ENCODE measurements at places on chromosomes 16 and 17. TPM values are rescaled to one million over a fixed set of nuclear protein-coding genes. Genes with fewer than 3 reads are reported as not detected.

Gene VMO1
- 1.3 TPM for polyA plus RNA-seq

- no peak for DNase-seq
Measured at GRCh38 chr17:11996722-11997146, 541 bp downstream of the ZNF18 start.

DNA sequence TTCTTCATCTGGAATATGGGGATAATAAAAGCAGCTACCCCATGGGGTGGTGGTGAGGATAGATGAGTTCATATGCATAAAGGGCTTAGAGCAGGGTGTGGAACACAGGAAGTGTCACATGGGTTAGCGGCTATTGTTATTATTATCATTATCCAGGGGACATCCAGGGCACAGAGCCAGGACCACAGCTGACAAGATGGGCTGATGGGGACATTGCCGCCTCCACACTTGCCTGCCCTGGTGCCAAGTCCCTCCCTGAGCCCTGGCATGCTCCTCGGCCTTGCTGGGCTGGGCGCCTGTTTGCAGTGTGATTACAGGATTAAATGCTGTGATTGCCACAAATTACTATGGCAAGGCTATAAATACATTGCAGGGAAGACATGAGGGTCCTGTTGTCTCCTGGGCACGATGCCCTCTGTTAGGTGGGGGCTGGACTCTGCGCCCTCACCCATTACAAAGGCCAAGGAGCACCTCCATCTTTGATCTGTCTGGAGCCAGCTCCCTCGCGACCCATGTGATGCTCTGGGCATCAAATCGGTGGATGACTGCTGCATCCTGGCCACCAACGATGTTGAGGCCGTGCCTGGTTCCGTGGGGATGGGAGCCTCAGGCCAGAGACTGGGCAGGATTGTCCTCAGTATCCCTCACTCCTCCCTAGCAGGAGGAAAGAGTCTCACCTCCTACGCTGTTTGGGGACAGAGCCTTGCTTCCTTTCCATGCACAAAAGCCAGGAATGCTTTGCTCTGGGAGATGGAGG is 43.2 kb downstream of the PIMREG start:
- no peak for DNase-seq

- DNase-seq = no peak
Measured at GRCh38 chr17:63464691-63465236, 12.1 kb upstream of the ACE start.

Gene CPNE7
- 3.9 TPM for polyA plus RNA-seq

- peak; percentile 68 for DNase-seq
Measured at GRCh38 chr17:62807812-62808575, at the start of gene MARCHF10. Gene MARCHF10 (minus strand): TSS chr17:62808314. CDS start chr17:62801735, 6,579 bp downstream.

Gene ST6GALNAC1
- not detected for polyA plus RNA-seq

GRCh38 chr17:12395733-12396354 is 269.8 kb upstream of the MYOCD start:
- DNase-seq = peak; percentile 31

Gene ADAP2
- polyA plus RNA-seq = 0.42 TPM

DNA sequence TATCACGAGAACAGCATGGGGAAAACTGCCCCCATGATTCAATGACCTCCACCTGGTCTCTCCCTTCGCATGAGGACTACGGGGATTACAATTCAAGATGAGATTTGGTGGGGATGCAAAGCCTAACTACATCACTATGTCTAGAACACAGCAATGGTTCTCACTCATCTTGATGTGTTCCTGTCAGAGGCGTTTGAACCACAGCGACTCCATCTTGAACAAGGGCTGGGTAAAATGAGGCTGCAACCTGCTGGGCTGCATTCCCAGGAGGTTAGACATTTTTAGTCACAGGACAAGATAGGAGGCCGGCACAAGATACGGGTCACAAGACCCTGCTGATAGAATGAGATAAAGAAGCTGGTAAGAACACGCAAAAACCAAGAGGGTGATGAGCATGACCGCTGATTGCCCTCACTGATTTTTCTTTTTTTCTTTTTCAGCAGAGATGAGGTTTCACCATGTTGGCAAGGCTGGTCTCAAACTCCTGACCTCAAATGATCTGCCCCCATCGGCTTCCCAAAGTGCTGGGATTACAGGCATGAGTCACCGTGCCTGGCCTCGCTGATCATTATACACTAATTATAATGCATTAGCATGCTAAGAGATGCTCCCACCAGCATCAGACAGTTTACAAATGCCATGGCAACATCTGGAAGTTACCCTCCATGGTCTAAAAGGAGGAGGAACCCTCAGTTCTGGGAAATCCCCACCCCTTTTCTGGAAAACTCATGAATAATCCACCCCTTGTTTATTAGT is 3.0 kb upstream of the PPY start:
- DNase-seq = no peak

GRCh38 chr17:82235056-82235774 is 6.4 kb downstream of the SLC16A3 start:
- DNase-seq = no peak

GRCh38 chr17:79114458-79115301 is 40.1 kb downstream of the ENGASE start:
- DNase-seq = peak; percentile 97

DNA sequence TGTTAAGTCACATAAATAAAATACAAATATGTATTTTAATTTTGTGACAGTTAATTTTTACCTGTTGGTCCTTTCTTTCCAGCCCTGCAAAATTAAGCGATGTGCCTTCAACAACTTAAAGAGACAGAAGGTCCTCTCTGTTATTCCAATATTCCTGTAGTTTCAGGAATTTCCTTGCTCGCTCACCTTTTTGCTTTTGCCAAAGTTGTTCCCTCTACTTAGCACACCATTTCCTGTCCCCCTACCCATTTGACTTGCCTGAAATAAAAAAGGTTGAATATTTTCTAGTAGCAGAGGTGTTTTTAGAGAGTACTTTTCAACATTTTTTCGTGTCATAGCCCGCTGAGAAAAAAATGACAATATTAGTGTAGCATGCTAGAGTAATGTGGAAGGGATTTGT is 556 bp upstream of the MYH2 start:
- no peak for DNase-seq

GRCh38 chr17:4631836-4632580 is 9.5 kb downstream of the ALOX15 start:
- DNase-seq = no peak

GRCh38 chr16:5216441-5217080 is 119.0 kb upstream of the EEF2KMT start:
- DNase-seq = no peak

- no peak for DNase-seq
Measured at GRCh38 chr16:88796278-88796677, 7.3 kb upstream of the CDT1 start.

DNA sequence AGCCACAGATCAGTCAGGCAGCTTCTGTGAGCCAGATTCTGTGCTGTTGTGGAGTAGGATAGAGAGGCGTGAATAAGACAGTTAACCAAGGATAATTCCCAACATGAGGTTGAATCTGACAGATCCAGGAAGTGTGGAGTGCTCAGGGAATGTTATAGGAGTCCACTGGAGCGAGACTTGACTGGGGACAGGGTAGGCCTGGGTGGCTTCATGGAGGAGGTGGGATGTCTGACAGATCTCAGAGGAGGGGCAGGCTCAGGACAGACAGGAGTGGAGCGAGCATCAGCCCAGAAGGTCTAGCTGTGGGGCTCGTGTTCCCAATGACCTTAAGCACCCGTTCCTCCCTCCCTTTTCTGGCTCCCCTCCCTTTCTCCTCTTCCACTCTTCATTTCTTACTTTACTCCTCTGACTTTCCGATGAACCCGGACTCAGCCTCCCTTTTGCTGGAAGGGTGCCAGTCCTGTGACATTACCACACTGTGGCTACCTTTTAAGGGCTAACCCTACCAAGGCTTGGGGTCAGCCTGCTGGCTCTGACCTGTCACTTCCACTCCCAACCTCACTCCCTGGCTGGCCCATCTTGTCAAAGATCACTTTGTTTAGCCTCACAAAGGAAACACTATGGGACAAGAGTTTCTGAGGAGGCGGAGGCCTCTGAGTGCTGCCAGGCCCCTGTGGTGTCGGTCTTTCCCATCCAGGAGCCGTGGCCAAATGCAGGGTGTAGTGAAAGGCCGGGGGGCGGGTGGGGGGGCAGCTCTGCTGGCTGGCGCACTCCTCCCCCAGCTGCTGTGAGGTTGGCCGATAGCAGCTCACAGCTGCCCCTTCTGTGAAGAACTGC is 28.5 kb upstream of the EFCAB13 start:
- no peak for DNase-seq

DNA sequence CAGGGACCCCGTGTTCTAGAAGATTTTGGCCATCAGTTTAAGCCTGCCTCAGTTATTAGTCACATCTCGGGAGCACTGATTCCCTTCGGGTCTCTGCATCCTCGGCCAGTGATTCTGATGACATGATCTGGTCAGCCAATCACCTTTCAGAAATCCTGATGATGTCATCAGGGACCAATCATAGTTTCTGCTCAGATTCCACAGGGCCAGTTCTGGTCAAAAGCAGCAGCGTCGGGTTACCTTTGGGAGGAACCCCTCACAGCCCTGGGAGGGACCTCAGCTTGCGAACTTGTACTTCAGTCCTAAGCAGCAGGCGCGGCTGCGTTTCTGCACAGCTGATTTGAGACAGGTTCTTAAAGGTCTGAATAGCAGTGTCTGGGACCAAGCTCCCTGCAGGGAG is 13.9 kb downstream of the KDM8 start:
- DNase-seq = peak; percentile 62

GRCh38 chr17:69213059-69213813 is 15.4 kb downstream of the ABCA10 start:
- DNase-seq = no peak

Gene SGCA
- polyA plus RNA-seq = not detected

DNA sequence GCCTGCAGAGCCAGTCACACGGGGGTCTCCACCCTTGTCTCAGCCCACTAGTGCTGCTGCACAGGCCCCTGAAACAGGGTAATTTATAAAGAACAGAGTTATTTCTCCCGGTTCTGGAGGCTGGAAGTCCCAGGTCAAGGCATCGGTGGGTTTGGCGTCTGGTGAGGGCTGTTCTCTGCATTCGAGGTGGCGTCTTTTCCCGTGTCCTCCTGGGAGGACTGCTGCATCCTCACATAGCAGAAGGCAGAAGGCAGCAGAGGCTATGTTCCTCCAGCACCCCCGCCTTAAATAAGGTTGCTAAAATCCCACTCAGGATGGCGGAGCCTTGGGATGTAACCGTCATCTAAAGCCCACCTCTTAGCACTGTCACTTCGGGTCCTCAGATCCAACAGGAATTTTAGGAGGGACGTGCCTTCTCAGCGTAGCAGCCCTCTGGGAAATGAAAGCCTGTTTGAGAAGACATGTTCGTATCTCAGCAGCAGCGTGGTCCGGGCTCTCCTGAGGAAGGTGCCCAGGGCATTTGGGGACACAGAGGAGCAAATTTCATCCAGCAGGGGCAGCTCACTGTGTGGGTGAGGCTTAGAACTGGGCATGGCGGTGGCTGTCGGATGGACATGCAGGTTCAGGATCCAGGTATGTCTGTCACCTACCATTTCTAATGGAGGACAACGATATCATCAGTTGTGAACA is 221.6 kb upstream of the CHMP6 start:
- no peak for DNase-seq

Gene CCL1
- polyA plus RNA-seq = not detected

GRCh38 chr17:59074494-59074893 is 32.2 kb downstream of the TRIM37 start:
- no peak for DNase-seq

Gene CD300H
- polyA plus RNA-seq = not detected

GRCh38 chr17:51820252-51820651 is 338.3 kb downstream of the CA10 start:
- no peak for DNase-seq

Gene PPL
- polyA plus RNA-seq = 24.6 TPM

GRCh38 chr16:81720973-81721906 is 57.9 kb upstream of the PLCG2 start:
- no peak for DNase-seq

GRCh38 chr17:60548990-60549389 is 22.9 kb upstream of the APPBP2 start:
- DNase-seq = no peak

GRCh38 chr17:59366773-59367656 is 35.6 kb downstream of the YPEL2 start:
- no peak for DNase-seq

GRCh38 chr17:38982858-38983746 is 15.9 kb upstream of the FBXO47 start:
- peak; percentile 75 for DNase-seq

- no peak for DNase-seq
Measured at GRCh38 chr16:50121721-50122445, 31.2 kb upstream of the TENT4B start.
